ENCODE measurements at places on chromosomes 2 and 18. TPM values are rescaled to one million over a fixed set of nuclear protein-coding genes. Genes with fewer than 3 reads are reported as not detected.

GRCh38 chr18:76380127-76380729 lies 114.8 kb downstream of the ZNF516 start:
- no peak for DNase-seq

DNA sequence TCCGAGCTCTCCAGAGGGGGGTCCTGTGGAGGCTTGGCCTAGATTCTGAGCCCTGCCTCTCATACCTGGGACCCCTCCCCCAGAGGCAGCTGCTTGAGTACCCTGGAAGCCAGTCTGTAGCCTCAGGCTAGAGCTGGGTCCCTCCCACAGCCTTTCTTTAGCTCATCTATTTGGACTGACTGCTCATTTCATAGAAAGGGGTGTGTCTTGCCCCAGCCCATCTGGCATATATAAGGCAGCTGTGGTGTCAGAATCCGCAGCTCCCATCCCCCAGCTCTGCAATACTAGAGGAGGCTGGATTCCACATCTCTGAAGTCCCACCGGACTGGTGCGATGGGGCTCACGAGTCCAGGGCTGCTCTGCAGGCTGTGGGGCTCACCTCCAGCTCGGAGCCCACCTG lies 26.1 kb downstream of the MPHOSPH10 start:
- DNase-seq: no peak

DNA sequence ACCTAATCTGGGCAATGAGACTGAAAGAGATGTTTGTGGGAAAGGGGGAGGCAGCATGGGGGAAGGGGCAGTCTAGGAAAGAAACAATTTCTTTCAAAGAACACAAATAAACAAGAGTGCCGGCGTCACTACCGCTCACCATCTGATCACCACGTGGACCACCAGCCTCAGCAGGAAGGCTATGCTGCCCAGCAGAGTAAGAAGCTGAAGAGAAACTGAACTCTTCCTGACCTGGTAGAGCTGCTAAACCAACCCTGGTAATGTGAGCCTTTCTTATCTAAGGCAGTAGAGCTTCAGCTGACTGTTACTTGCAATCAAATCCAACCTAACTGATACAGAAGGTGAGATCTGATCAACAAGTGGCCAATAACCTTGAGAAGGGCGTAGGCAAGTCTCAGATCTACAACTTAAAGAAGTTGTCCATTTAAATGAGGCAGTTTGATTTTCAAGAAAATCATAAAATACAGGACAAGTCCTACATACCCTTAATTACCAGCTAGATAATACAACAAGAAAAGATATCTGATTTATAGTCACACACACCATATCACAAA lies 44.2 kb upstream of the SPTBN1 start:
- DNase-seq: no peak

- no peak for DNase-seq
Observed at GRCh38 chr2:53242090-53242489, 525.5 kb upstream of the CHAC2 start.

DNA sequence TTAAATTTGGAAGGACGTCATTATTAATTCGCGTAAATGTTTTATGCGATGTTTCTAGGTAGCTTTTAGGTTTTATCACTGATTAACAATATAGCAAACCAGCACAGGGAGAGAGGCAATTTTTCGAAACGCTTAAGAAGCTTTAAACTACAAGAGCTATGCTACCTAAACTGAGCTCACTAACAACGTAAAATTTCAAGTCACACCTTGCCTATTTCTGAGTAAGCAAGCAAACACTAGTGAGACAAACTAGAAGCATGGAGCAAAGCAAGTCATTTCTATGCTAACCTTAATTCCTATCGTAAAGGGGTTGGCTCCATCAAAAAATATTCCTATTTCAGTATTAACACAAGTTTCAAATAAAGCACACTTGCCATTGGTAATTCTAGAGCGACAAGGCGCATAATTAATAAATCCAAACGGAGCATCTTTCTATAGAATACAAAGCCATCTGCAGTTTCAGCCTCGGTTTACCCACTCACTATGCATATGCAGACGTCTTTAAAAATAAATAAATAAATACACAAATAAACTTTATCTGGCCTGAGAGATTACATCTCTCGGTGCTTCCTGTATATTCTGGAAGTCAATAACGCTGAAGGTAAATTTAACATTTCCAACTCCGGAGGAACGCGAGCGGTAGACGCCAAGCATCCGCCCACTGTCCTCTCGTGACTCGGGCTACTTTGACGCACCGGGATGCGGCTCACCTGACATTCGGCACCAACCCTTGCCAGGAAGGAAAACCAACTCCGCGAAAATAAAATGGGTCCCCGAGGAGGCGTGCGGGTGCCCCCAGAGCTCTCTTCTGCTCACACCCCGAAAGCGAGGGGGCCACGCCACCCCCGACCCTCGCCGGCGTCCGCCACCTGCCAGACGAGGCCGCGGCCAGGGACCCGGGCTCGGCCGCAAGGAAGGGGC lies 947 bp downstream of the ITSN2 start:
- no peak for DNase-seq

- DNase-seq: no peak
Observed at GRCh38 chr2:33706410-33706809, 107.3 kb upstream of the FAM98A start.

GRCh38 chr2:128323555-128323931 lies 4.9 kb upstream of the HS6ST1 start:
- DNase-seq: peak; percentile 55

FHOD3 gene
- 2.1 TPM for total RNA-seq

DNA sequence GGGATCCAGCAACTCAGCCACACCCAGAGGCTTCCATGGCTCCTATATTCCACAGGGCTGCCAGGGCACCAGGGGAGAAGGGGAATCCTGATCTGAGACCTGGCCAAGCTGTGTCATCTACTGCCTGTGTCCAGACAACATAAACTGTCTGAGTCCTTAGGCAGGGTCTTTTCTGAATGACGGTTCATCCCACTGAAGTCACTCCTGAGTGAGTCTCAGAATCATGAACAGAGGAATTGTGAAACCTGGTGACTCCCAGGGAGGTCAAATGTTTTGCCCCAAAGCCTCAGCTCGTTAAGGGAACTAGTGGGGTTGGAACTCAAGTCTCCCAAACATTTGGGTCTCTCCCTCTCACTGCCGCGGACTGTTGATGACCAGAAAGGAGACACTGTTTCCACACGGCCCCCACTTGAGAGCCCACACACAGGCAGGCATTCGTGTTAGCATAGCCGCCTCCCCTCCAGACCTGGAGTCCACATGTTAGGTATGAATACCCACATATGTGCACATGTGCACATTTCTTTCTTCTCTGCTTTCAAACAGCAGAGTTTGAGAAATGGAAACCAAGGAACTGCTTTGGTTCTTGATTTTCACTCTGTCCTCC lies 125.0 kb upstream of the MSH6 start:
- DNase-seq: no peak

DNA sequence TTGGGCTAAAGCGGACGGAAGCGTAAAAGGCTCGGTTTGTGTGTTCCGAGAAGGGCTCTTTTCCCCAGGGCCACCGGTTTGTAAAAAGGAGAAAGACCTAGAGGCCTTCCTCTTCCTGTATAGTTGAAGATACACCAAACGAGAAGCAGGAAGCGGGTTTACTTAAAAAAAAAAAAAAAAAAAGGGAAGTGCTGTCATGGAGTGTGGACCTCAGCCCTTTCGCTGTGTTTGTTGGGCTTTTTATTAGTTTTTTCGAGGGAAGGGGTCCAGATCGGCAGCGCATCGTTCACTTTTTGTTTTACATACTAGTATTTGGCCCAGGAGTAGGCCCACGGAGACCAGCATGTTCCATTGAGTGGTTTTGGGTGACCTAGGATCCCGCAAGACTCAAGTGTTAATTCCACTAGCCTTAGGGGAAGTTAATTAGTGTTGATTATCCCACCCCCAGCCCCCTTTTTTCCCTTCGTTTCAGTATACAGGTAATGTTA lies 676 bp downstream of the ACTR2 start:
- DNase-seq: no peak

VWC2L gene
- total RNA-seq: not detected

SERPINB3 gene
- total RNA-seq: not detected

DNA sequence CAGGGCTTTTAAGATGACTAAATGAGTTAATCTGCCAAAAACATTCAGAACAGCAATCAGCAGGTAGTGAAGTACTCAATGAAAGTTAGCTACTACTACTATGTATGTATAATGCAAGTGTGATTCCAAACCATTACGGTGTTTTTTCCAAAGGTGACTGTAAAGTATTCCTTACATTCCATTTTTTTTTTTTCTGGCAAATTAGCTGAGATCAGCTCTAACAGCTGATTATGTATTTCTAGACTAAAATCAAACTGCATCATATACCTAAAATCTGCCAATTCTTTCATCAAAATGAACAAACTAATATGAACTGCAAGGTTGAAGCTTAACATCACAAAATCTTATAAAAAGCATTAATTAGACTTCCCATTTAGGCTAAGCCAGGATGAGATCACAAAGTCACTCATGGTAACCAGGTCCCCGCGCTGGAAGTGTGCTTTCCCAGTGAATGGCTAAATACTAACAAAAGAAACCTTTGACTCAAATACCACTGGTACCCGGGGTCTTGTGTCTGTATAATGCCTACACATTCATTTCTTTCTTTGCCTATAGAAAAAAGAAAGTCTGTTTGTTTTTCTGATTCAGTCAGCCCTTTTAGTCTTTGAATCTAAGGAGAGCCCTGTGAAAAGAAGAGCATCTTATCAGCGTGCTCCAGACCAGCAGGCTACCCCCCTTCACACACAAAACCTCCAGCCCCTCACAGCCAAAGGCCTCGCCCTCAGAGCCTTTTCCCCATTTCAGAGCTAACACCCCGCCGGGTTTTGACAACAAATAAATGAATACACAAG lies 88.3 kb downstream of the RBMS1 start:
- peak; percentile 42 for DNase-seq

GRCh38 chr2:81658227-81658626 lies 1353.7 kb upstream of the LRRTM1 start:
- no peak for DNase-seq

COPS9 gene
- total RNA-seq: 187 TPM

KCNIP3 gene
- 0.48 TPM for total RNA-seq

ABCB6 gene
- total RNA-seq: 50.4 TPM

DNA sequence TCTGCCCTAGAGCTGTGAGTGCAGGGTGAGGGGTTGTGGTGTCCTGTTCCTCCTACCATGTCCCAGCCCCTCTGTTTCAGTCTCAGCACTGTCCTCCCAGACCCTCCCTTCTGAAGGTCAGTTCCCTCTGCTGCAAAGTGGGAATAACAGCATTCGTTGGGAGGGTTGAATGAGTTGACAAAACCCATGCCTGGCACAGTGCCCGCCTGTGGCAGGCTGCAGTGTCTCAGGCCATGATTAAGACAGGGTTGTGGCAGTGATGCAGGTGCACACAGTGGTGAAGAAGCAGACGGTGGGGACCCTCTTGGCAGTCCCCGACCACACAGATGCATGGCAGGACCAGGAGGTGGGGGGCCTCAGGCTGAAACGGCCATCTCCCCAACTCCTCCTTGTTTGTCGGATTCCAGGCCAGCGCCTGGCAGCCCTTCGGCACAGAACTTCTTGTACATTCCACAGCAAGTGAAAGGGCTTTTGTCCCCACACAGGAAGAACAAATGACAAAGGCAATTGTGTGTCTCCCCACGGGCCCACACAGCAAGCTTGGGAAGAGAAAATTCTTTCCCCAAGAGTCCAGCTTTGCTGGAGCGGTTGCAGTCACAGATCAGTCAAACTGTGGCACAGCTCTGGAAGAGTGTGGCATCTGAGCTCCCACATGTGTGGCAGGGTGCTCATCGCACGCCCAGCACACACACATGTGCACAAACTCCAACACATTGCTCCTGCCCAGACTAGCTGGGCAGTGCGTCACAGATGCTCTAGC lies 92.0 kb upstream of the MSH2 start:
- DNase-seq: no peak

- no peak for DNase-seq
Observed at GRCh38 chr2:48435909-48436308, 94.0 kb upstream of the STON1 start.

- no peak for DNase-seq
Observed at GRCh38 chr18:42576124-42576523, 539.4 kb downstream of the RIT2 start.

- DNase-seq: peak; percentile 60
Observed at GRCh38 chr18:7789856-7790552, 222.9 kb downstream of the PTPRM start.

SALL3 gene
- 60.0 TPM for total RNA-seq

GRCh38 chr2:214156971-214157370 lies 253.9 kb upstream of the VWC2L start:
- no peak for DNase-seq

DNA sequence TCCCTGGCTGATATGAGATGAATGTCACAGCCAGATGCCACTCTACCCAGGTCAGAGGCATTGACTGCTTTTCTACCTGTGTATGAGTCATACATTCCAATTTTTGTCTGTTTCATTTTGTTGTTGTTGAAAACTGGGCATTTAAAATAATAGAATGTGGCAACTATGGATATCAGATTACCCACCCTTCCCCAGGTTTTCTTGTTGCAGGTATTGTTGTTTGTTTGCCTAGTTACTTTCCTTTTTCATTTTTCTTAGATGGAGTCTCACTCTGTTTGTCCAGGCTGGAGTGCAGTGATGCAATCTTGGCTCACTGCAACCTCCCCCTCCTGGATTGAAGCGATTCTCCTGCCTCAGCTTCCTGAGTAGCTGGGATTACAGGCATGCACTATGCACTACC lies 70.2 kb downstream of the LRRC30 start:
- no peak for DNase-seq

- DNase-seq: no peak
Observed at GRCh38 chr2:175847128-175847527, 154.9 kb downstream of the LNPK start.

DNA sequence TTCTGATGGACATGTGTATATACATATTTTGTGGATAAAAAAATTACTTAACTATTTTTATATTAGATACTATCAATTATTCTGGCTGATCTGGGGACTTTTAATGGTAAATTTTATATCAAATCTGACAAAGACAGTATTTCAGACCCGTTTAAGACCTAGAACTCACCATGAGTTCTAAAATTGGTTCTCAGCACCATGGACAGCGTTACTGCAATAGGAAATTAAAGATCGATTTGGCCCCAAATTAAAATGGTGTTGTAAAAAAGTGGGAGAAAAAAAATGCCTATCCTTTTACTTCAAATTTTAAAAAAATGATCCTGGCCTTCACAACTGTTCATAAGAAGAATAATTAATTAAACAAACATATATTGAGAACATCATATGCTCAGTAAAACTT lies 919 bp upstream of the SCN2A start:
- no peak for DNase-seq

DNA sequence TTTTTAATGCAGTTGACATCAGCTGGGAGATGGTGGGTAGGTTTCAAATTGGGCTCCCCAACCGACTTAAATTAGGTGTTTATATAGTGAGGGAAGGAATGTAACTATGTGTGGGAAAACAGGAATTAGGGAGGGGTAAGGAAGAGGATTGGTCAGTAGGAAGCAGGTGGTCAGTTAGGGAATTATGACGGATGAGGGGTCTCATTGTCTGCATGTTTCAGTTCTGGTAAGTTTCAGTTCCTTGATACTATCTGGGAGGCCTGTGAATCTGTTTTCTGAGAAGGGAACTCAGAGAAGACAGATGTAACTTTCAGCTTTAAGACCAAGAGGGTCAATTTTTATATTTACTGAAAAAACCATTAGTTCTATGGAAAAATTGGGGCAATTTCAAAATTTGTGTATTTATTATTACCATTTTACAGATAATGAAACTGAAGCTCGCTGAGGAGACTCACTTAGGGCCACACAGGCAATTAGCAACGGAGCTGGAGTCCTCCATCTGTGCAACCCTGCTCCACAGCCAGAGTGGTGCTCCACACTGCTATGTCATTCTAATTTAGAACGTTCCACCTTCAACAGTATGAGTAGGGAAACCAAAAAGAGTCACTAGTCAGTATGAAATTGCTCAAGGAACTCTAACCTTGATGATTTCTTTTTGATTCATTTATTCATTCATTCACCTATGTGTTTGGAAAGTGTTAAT lies 36.0 kb upstream of the CCDC195 start:
- DNase-seq: no peak

- no peak for DNase-seq
Observed at GRCh38 chr2:48250943-48251342, 279.0 kb upstream of the STON1 start.

All from H7 (cell line).